ENCODE measurements at places on chromosomes 1 and 21. TPM values are rescaled to one million over a fixed set of nuclear protein-coding genes. Genes with fewer than 3 reads are reported as not detected.

DNA sequence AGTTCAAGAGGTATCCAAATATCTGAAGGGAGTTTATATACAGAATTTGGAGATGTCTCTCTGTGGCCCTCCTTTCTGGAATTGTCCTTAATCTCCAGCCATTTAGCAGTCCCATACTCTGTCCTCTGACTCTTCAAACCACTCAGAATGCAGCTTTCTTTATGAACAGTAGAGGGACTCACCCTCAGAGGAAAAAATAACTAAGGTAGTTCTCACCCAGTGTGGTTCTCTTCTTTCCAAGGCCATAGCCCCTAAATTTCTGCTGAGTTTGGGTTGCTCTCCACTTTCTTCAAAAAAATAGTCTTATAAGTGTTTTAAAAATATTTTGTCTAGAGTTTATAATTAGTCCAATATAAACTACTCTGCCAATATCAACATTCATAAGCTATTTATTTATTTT, 369.7 kb downstream of the MATN1 start:
- no peak for DNase-seq

GRCh38 chr1:160101037-160101716, 2.8 kb upstream of the IGSF8 start:
- peak; percentile 76 for DNase-seq

DNA sequence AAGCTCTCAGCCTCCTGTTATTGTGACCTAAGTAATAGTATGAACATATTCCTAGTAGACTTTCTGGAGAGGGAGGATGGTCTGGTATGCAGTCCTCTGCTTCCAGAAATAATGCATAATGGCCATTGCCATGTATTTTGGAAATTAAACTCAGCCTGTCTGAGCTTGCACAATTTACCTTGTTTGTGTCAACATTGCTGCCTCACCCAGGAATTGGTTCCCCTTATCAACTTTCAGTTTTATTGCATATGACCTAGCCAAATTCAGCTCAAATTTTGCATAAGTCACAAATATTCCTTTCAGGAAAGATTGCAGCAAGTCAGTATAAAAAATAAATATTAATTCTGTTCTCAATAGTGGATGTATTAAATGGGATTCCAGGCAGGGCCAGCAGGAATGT, 101.9 kb upstream of the SLC5A9 start:
- DNase-seq: no peak

LCE2C gene
- not detected for total RNA-seq

DNA sequence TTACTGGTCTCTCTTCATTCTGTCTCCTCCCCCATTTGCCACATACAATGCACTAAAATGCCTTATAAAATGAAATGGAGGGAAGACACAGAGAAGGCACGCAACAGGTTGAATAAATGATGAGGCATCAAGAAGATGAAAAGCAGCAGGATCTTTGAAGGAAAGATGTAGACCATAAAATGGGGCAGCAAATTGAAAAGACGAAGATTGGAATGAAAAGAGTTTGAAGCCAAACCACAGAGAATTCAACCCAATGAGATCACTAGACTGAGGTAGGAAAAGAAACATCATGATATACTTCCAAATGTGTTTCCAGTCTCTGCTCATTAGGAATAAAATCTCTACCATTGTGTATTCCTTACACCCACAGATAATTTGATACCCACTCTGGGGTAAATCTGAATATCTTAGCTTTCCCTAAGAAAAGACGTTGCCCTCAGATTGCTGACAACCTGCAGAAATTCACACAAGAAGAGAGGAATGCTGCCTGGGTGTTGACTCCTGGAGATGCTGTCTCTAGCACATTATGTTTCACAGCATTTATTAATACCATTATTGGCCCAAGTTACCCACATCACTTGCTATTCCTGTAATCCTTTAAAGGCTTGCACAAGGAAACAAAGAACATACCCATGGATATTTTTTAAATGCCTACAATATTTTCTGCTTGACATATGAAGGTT, 230.9 kb downstream of the LTN1 start:
- no peak for DNase-seq

DNA sequence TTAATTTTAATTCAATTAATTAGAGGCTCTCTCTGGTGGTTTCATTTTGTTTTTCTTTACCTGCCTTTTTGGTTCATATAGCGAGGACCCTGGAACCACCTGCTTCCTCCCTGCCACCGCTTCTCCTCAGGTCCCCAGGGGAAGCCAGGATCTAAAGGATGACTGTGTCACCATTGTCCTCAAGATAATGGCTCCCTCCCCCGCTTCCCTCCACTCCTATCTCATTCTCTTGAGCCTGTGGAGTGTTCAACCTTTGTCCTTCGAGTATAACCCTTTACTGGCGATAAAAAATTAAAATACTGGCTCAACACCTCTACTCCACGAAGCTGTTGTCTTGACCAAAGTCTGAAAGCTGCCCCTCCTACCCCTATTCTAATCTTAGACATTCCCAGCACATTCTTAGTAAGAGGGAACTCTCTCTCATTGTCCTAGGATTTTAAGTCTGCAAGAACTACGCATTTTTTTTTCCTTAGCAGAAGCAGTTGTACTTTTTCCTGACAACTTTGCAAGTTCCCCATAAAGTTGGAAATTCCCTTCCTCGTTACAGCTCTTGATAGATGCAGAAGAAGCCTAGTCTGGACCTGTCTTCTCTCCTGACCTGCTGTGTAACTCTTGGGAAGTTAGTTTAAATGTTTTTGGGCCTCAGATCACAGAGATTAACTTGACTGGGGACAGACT, 12.6 kb upstream of the MAPKAPK2 start:
- no peak for DNase-seq

TCP10L gene
- total RNA-seq: 1.5 TPM

DNA sequence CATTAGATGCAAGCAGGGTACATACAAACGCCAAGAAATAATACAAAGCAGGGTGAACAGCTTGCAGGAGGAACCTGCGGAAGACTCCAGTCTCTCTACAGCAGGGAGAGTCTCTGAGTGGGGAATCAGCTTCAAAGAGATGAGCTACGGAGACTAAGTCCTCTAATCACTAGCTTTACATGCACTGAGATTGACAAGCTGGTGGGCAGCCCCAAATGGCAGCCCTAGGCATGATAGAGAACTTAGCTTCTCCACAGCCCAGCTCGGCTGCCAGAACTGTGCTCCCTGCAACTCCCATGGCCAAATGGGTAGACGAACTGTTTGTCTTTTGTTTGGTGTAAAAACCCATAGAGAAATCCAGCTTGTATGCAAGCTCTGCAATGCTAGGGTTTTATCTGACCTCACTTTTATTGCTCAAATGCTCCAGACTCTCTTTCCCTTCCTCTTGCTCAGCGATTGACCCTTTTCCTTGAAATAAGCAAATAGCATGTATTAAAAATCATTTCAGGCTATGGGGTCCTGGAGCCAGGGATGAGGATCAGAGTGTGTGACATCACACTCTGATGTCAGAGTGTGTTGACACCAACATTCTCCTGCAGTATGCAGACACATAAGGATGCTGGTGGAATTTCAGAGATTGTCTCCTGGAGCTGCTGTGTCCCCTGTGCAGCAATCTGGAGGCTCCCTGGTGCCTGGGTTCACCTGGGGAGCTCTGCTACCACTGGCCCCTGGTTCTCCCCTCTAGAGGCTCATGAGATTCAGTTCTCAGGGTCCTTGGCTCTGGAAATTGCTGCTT, 238.5 kb downstream of the TTLL7 start:
- DNase-seq: no peak

DNA sequence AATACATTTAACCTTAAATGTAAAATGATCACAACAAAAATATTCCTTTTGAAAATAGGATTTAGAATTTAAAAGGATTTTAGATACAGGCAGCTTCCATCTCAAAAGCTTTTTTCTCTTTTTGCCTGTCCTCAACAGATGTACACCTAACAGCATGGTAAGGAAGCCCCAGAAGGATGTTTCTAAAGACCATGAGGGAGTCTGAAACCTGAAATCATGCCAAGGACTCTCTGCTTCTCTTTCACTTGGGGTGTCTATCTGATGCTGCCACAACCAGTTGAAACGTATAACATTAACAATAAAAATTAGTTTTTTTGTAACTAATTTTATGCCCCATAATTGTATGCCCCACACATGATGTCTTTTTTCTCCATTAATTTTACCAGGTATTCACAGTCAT, 5.4 kb upstream of the ZNF281 start:
- DNase-seq: no peak

C1orf53 gene
- 1.9 TPM for total RNA-seq

- DNase-seq: no peak
Observed at GRCh38 chr1:155083052-155083541, 4.5 kb downstream of the EFNA3 start.

PTPN7 gene
- total RNA-seq: 198 TPM

GRCh38 chr1:51669272-51669671, 52.4 kb downstream of the OSBPL9 start:
- no peak for DNase-seq

GRCh38 chr1:110916669-110917306, 43.8 kb downstream of the CD53 start:
- DNase-seq: no peak

DNA sequence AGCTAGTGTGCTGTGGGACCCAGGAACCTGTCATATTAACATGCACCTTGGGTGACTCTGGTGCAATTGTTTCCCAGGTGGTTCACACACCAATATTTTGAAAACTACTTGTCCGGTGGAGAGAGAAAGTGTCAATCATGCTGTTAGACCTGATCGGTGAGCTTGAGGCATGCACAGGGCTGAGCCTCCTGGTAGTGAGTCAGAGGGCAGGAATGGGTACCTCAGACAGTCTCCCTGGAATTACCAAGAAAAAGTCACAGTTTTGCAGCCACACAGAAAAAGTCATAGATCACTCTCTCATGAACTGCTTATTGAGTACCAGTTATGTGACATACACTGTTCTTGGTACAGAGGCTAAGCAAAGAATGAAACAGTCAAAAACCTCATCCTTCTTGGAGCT, 140.1 kb upstream of the NFIA start:
- no peak for DNase-seq

DNA sequence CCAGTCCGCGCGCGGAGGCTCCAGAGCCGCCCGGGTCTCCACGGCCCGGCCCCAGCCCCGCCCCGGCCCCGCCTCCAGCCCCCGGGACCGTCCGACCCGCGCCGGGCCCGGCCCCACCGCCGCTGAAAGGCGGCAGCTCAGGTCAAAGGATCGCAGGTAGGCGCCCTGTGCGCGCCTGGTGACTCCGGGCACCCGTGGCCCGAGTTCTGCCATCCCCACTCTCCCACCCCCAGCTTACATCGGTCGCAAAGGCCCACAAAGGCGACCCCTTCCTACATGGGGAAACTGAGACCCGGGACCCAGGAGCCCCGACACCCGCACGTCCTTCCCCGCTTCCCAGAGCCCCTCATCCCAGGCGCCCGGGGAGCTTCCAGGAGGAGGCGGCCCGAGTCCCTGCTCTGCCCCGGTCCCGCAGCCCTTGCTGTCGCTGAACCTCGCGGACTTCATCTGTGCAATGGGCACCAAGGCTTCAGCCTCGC, at the start of gene TMEM200B:
Gene TMEM200B (minus strand): TSS at position 17 of the 479 bp plus-strand sequence. CDS start 2,075 bp downstream, outside the sequence.
- DNase-seq: no peak

GRCh38 chr1:102434421-102434820, 437.7 kb upstream of the OLFM3 start:
- DNase-seq: no peak

OR2T29 gene
- total RNA-seq: not detected

RHD gene
- total RNA-seq: not detected

DNA sequence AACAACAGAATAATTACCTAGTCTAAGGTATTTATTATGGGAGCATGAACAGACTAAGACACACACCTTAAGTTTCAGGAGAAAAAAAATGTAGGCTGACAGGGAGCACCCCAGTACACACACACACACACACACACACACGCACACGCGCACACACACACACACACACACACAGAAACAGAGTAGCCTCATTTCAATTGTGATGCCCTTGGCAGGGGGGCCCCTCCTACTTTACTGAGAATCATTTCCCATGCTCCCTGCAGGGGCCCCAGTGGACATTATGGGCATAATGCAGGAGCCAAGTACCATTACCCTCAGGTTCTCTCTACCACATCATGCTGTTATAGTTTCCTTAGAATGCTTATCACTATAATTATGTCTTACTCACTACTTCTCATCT, 104.9 kb downstream of the CDC7 start:
- no peak for DNase-seq

DNA sequence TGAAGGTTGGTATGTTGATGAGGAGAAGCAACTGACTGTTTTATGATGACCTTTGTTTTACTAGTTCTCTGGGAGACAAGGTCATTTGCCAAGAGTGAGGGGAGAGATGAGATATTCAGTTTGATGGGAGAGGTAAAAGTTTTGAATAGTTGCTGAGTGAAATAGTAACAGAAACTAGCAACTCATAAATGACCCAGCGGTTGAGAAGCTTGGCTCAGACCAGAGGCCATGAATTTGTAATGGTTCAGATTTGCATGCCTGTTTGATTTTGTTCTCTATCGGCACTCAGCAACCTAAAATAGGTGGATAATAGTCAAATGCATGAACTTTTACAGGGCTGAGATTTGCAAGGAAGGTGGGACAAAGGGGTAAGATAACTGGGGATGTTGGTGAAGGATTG, 6.6 kb downstream of the CCDC30 start:
- DNase-seq: no peak

HJV gene
- not detected for total RNA-seq

- DNase-seq: no peak
Observed at GRCh38 chr1:233738850-233739249, 124.9 kb downstream of the KCNK1 start.

DNA sequence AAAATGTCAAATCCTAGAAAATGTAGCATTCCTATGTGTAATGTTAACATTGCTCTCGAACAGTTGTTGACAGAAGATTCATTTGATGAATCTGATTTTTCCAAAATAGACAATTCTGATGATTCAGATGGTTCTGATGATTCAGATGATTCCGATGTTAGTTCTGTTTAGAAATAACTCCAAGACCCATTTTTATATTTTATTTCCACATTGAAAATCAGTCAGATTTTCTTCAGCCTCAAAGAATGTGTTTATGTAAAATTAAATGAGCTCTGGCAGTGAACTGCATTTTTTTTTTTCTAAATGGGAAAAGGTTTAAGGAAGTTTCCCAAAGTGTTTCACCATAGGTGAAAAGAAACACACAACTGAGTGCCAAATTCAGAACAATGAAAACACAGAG, 136.5 kb downstream of the TSEN15 start:
- DNase-seq: no peak

AMY1B gene
- total RNA-seq: not detected

GRCh38 chr1:180805316-180805715, 107.4 kb upstream of the KIAA1614 start:
- no peak for DNase-seq

ANGPTL3 gene
- not detected for total RNA-seq

DNA sequence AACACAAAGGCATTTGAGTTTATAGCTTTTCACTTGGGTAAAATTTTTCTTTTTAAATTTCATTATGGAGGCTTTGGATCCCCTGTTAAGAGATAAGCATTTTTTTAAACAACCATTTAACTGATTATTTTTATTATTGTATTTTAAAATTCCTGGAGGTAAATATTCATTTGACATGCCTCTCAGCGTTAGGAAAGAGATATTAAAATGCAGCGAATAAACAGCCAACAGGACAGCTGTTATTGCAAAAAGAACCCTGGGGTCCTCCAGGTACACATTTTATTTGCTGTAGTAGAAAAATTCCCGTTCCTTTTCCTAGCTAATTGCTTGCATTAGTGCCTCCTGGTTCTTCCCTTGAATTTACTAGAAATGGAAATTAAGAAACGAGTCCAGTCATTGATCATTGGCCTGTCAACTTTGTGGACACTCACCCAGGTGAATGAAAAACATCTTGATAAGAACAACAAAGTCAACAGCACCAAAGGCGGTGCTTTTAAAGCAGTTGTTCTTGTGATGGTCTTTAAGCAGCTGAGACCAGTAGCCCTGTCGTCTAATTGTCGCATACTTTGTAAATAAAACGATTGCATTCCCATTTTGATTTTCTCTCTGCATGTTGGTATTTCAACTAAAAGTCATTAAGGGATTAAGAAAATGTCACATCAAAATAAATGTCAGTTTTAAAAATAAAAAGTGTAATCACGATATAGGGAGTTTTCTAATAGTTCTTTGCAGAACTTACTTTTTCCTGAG, 282.4 kb downstream of the GRIK1 start:
- no peak for DNase-seq
